Epithelial cell of esophagus (primary cell): ENCODE measurements at places on chromosomes 4 and X.

GRCh38 chr4:164027805-164028204 is 533.3 kb downstream of the TMA16 start:
- no peak for DNase-seq

GRCh38 chr4:185480016-185480732 is 8.6 kb upstream of the CCDC110 start:
- no peak for DNase-seq

GRCh38 chr4:88958080-88958479 is 98.9 kb downstream of the FAM13A start:
- DNase-seq = no peak

- no peak for DNase-seq
These were observed 61.1 kb downstream of the ABCG2 start for GRCh38 chr4:88097301-88097700.

DNA sequence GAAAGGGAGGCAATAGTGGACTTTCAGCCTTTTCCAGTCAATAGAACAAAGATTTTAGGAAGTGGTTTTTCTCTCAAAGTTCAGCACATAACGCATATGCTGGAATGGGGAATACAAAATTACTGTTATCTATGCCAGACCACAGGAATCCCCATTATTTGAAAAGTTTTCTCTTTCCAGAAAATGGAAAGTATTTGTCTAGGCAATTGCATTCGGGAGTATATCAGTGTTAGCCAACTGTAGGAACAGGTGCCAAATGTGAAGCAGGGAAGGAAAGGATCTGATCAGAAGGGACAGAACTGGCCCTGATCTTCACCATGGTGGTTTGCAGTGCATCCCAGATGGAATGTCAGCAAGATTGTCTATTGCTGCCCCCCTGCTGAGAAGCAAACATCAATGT is 213.6 kb downstream of the CPE start:
- no peak for DNase-seq
